ENCODE measurements at places on chromosomes 11 and 22. TPM values are rescaled to one million over a fixed set of nuclear protein-coding genes. Genes with fewer than 3 reads are reported as not detected.

CSF2RB gene
- total RNA-seq: 5.1 TPM

GPHA2 gene
- not detected for total RNA-seq

PRODH gene
- not detected for total RNA-seq

PTGDR2 gene
- 0.52 TPM for total RNA-seq

DCDC1 gene
- total RNA-seq: 0.21 TPM

GAS2L1 gene
- 2.5 TPM for total RNA-seq

DNA sequence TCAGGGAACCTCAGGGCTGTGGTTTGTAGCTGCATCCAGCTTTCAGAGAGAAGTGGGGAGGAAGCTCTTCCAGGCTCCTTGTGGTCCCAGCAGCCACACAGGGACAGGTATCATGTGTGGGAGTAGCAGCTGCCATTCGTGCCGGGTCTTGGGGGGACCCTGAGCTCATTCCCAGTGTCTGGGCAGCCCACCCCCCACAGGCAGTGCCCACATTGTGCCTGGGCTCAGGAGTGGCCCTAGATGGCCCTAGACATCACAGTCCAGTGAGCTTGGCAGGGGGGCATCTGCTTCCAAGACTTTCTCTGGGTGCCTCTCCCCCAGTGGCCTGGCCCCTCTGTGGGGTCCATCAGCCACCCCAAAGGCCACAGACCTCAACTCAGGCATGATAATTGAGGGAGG lies 619.7 kb downstream of the BRD1 start:
- no peak overlapping the region for H3K27ac ChIP-seq
- peaks cover 36% of the 10 kb centered on the region for H3K27me3 ChIP-seq
- H3K36me3 ChIP-seq: no peaks in the 10 kb centered on the region
- DNase-seq: no peak

GRCh38 chr11:110755941-110756340 lies 43.7 kb upstream of the ARHGAP20 start:
- H3K27ac ChIP-seq: no peak overlapping the region
- H3K36me3 ChIP-seq: no peaks in the 10 kb centered on the region
- peaks cover 6% of the 10 kb centered on the region for H3K27me3 ChIP-seq
- no peaks in the 10 kb centered on the region for H3K4me1 ChIP-seq
- no peak for DNase-seq

DNA sequence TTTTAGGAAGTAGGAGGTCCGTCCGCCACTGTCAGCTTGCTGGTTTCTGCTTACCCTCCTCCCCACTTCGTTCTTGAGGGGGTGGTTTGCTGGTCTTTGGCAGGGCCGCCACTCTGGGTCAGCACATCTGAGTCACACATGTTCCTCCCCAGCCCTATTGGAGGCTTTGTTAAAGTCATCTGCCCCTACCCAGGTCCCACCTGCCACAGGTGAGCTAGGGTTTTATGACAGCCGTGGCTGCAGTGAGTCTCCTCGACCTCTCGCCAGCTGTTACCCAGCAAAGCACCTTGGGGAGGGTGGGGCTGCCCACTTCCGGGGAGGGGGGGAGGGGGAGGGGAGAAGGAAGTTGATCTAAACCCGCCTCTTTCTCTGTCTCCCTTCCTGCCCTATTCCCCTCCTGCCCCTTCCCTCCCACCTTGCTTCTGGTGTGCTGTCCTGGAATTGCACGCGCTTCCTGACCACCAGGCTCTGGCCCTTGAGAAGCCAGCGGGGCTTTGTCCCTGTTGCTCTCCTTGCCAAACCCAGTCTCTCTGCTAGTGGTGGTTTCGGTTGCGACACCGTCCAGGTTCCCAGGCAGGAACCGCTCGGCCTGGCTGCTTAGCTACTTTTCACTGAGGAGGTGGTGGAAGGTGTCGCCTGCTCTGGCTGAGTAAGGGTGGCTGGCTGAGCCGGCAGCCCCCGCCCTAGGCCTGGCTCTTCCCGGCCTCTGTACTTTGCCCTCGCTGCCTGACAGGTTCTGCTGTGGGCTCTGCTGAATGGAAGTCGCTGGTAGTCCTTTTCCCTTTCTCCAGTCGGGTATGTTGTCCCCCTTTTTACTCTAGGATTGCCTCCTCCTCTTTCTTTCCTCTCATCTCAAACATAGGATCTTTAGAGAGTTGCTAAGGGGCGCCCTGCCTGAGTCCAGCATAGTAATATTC lies 28.5 kb downstream of the RCOR2 start:
- H3K27me3 ChIP-seq: no peaks in the 10 kb centered on the region
- peak; percentile 62 for DNase-seq
- H3K4me3 ChIP-seq: peak overlapping the region; percentile 94
- H3K36me3 ChIP-seq: no peaks in the 10 kb centered on the region
- peak overlapping the region; percentile 91 for H3K27ac ChIP-seq
- peaks cover 68% of the 10 kb centered on the region for H3K4me1 ChIP-seq

GRCh38 chr11:129376658-129377341 lies 1.2 kb downstream of the BARX2 start:
- peaks cover 19% of the 10 kb centered on the region for H3K4me1 ChIP-seq
- H3K27ac ChIP-seq: no peak overlapping the region

- H3K36me3 ChIP-seq: no peaks in the 10 kb centered on the region
- peak overlapping the region; percentile 12 for H3K4me3 ChIP-seq
- peaks cover 39% of the 10 kb centered on the region for H3K4me1 ChIP-seq
- no peak for DNase-seq
Measured at GRCh38 chr11:12175694-12176241, 65.4 kb downstream of the MICAL2 start.

GRCh38 chr11:7673724-7674434 lies 579 bp upstream of the CYB5R2 start:
- peaks cover 55% of the 10 kb centered on the region for H3K27me3 ChIP-seq
- no peaks in the 10 kb centered on the region for H3K36me3 ChIP-seq
- DNase-seq: no peak
- peak overlapping the region; percentile 87 for H3K4me3 ChIP-seq
- peaks cover 11% of the 10 kb centered on the region for H3K4me1 ChIP-seq

DNA sequence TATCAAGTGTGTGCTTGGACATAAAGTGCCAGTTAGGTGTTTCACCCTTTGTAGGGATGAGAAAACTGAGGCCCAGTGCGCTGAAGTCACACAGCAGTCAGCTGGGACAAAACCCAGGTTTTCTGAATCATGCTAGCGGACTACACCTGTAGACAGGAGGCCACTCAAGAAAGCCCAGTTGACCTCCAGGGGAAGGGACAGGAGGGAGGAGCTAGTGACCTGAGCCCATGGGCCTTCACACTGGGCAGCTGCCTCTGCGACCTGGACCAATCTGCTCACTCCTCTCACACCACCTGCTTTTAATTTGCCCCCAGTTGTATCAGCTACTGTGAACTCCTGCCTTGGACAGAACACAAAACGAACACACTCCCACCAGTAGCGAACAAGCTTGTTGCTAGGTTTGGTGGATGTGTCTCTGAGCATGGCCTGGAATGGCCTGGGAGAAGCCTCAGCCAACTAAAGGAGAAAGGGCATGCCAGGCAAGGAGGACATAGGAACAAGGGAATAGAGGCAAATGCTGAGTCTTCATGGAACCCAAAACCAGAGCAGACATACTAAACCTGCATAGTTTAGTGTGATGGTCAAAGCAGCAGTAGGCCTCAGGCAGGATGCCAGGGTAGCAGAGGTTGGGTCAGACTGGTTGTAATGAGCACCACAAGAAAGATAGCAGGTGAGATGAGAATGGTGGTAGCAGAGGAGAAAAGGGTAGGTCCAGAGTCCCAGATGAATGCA lies 7.2 kb downstream of the LMO1 start:
- peaks cover 3% of the 10 kb centered on the region for H3K36me3 ChIP-seq
- H3K4me3 ChIP-seq: no peak overlapping the region
- no peak overlapping the region for H3K27ac ChIP-seq
- H3K27me3 ChIP-seq: peaks cover 42% of the 10 kb centered on the region

DNA sequence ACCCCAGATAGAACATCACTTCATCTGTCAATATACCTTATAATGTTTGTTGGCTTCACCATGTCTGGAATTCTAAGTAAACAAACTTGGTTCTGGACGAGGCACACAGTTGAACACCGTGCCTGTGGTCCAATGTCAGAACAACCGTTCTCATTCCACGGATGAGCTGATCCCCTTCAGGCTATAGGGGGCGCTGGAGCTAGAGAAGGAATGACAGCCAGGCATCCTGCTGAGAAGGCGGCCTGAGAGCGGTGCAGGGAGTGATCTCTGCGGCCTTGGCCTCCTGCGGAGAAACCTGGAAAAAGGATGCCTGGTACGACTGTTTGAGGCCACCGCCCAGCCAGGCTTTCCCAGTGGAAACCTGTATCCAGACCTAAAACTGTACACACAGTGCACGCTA lies 48.7 kb downstream of the FDX1 start:
- no peaks in the 10 kb centered on the region for H3K27me3 ChIP-seq
- H3K4me1 ChIP-seq: peaks cover 8% of the 10 kb centered on the region
- no peak overlapping the region for H3K4me3 ChIP-seq
- no peak for DNase-seq
- H3K27ac ChIP-seq: no peak overlapping the region

GRCh38 chr11:113397212-113397611 lies 9.6 kb downstream of the ANKK1 start:
- DNase-seq: no peak
- H3K36me3 ChIP-seq: no peaks in the 10 kb centered on the region
- no peak overlapping the region for H3K27ac ChIP-seq
- H3K4me3 ChIP-seq: no peak overlapping the region
- no peaks in the 10 kb centered on the region for H3K4me1 ChIP-seq
- no peaks in the 10 kb centered on the region for H3K27me3 ChIP-seq

- H3K4me3 ChIP-seq: no peak overlapping the region
- H3K27ac ChIP-seq: no peak overlapping the region
Measured at GRCh38 chr11:14934641-14935351, 37.4 kb downstream of the CALCA start.

- no peak for DNase-seq
- peak overlapping the region; percentile 43 for H3K4me3 ChIP-seq
- peaks cover 35% of the 10 kb centered on the region for H3K27me3 ChIP-seq
- H3K4me1 ChIP-seq: peaks cover 7% of the 10 kb centered on the region
Measured at GRCh38 chr11:1326435-1327063, 17.1 kb upstream of the TOLLIP start.

GRCh38 chr11:11415901-11416300 lies 62.9 kb upstream of the CSNK2A3 start:
- H3K36me3 ChIP-seq: no peaks in the 10 kb centered on the region
- H3K4me1 ChIP-seq: peaks cover 7% of the 10 kb centered on the region
- DNase-seq: no peak
- no peak overlapping the region for H3K4me3 ChIP-seq

DNA sequence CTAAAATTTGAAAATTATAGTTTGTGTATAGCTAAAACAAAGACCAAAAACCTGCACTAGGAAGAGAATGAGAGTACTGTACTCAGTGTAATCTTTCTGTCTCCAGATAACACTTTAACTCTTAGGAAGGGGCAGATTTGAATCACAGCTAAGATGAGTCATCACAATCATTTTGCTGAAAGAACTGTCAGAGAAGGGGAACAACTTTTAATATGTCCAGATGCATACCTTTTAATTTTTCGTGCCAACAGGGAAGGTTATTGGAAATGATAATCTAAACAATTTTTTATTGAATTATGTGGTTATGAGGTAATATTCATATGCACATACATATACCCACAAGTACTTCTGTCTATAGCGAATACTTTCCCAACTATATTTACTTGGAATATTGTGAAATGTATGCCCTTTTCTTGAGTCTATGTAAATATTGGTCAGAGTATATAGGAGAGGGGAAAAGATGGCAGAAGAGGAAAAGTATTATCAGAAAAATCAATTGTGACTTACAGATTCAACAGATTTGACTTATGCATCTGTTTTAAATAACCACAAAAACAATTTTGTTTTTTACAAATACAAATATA lies 51.1 kb upstream of the MUC15 start:
- no peaks in the 10 kb centered on the region for H3K36me3 ChIP-seq
- no peaks in the 10 kb centered on the region for H3K27me3 ChIP-seq
- no peak for DNase-seq
- no peak overlapping the region for H3K4me3 ChIP-seq

- H3K27ac ChIP-seq: no peak overlapping the region
- no peaks in the 10 kb centered on the region for H3K36me3 ChIP-seq
- H3K4me3 ChIP-seq: no peak overlapping the region
- DNase-seq: no peak
Measured at GRCh38 chr11:102617466-102618008, 7.6 kb downstream of the MMP20 start.

DNA sequence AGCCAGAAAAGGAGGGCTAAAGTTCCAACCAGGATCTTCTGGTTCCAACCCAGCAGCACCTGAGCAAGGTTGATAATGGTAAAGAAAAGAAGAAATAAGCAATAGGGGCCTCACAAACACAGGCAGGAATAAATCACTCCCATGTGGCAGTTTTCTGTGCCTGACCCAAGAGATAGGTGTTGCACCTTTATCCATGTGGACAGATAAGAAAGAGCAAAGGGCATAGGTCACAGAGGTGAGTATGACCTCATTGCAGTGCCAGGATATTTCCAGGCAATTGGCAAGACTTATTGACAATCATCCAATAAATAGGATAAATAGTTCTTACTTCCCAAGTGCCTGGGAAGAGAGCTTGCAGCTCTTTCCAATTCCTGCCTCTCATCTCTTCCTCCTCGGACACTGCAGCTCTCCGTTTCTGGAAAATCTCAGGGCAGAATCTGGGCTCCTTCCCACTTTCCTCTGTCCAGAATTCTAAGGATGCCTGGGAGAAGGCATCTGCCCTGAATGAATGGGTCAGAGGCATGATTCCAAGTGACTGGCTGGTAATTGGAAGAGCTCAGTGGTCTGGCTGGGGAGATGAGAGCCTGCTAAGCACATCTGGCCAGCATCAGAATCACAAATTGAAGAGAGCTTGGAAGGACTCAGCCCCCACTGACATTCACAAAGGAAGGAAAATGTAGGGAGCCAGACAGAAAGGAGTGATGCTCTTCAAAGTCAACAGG lies 14.5 kb upstream of the LRRC55 start:
- no peak overlapping the region for H3K4me3 ChIP-seq
- no peaks in the 10 kb centered on the region for H3K4me1 ChIP-seq
- peaks cover 24% of the 10 kb centered on the region for H3K27me3 ChIP-seq
- H3K36me3 ChIP-seq: no peaks in the 10 kb centered on the region
- H3K27ac ChIP-seq: no peak overlapping the region
- no peak for DNase-seq

- no peaks in the 10 kb centered on the region for H3K4me1 ChIP-seq
- DNase-seq: no peak
- H3K36me3 ChIP-seq: no peaks in the 10 kb centered on the region
- H3K27me3 ChIP-seq: peaks cover 39% of the 10 kb centered on the region
- H3K4me3 ChIP-seq: no peak overlapping the region
- no peak overlapping the region for H3K27ac ChIP-seq
Measured at GRCh38 chr11:19332476-19332875, 91.7 kb upstream of the E2F8 start.

GRCh38 chr11:60389279-60389910 lies 6.9 kb upstream of the MS4A14 start:
- no peak for DNase-seq
- H3K27me3 ChIP-seq: peaks cover 18% of the 10 kb centered on the region
- H3K27ac ChIP-seq: no peak overlapping the region
- H3K4me3 ChIP-seq: no peak overlapping the region
- H3K4me1 ChIP-seq: peaks cover 3% of the 10 kb centered on the region

DNA sequence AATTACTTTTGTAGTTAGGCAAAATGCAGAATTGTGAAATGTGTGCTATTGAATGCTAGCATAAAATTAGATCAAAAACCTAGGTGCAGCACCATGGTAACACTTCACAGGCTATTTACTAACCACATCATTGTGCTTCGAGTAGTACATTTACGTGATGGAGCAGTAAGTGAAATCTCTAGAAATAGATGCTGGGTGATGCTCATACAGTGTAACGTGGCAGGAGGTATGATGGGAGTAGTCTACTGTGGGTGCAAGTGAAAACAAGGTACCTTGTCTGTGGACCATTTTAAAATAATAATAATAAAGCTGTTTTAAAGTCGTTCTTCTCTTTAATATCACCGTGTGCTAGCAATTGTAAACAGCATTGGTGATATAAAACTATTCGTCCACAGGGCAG lies 132.3 kb downstream of the DYNC2H1 start:
- H3K4me1 ChIP-seq: no peaks in the 10 kb centered on the region
- no peaks in the 10 kb centered on the region for H3K27me3 ChIP-seq
- no peak for DNase-seq
- no peaks in the 10 kb centered on the region for H3K36me3 ChIP-seq
